ENCODE measurements at places on chromosomes 7 and 10.

GRCh38 chr10:108612485-108612884 is 1310.8 kb downstream of the XPNPEP1 start:
- DNase-seq: no peak

GRCh38 chr7:148256433-148256832 is 334.1 kb upstream of the C7orf33 start:
- no peak for DNase-seq

GRCh38 chr10:103888113-103888841 is 29.7 kb downstream of the STN1 start:
- DNase-seq: no peak

- DNase-seq: no peak
Observed at GRCh38 chr10:99316374-99316773, 12.8 kb upstream of the CNNM1 start.

- no peak for DNase-seq
Observed at GRCh38 chr10:4279655-4280054, 494.6 kb upstream of the KLF6 start.

- DNase-seq: no peak
Observed at GRCh38 chr10:66931340-66931948, 5.6 kb downstream of the LRRTM3 start.

GRCh38 chr10:132619927-132620326 is 82.3 kb downstream of the INPP5A start:
- no peak for DNase-seq

DNA sequence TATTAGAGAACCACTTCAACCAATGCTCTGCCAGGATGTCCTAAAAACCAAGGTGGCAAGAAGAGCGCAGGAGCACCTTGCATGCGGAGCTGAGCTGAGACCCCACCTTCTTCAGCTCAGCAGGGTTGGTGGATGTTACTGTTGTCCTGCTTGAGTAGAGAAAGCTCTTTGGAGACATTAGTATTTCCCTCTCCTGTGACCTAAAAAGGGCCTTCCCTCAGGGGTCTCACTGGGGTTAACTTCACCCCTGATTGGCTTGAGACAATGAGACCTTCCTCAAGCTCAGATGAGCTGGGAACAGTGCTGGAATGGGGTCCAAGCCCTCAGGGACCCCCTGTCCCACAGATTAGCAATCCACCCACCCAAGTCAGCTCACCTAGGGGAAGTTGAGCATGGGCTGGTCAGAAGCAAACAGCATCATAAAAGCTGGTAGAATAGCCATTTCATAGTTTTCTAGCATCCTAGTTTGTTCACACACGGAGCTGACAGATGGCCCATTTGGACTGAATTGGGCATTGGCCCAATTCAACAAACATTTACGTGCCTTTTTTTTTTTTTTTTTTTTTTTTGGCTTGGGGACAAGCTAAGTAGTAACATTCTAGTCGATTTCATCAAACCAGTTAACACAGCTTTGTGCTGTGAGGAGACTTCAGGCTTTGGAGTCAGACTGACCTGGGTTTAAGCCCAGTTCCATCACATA is 100.6 kb upstream of the HABP2 start:
- DNase-seq: no peak

DNA sequence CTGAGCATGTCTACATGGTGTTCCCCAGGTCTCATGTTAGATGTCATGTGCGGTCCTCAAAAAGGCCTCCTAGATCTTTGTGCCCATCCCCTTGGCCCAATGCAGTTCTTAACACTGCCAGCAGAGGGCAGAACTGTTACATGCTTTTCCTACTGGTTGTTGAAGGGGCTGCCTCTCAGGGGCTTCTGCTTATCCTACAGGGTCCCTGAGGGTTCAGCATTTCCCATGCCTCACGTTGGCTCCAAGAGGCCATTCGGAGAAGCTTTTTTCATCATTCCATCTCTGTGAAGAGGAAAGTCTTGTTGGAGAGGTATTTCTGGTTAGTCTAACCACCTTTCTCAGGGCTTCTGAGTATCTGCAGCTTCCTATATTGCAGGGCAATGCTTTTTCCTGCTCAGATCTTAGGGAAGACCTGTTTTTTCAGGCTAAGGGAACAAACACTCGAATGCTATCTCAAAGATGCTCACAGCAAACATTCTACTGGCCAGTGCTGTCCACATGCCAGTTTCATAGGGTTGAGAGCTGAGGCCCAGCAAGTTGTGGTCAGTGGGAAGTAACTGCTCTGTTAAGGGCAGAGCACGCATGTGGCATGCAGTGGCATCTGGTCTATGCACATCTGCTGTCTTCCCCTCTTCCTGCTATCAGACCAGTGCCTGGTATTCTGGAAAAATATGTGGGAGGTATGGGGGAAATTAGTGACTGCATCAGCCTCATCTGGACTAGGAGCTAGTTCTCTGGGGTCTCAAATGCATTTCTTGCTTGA is 31.5 kb downstream of the MBL2 start:
- DNase-seq: no peak

DNA sequence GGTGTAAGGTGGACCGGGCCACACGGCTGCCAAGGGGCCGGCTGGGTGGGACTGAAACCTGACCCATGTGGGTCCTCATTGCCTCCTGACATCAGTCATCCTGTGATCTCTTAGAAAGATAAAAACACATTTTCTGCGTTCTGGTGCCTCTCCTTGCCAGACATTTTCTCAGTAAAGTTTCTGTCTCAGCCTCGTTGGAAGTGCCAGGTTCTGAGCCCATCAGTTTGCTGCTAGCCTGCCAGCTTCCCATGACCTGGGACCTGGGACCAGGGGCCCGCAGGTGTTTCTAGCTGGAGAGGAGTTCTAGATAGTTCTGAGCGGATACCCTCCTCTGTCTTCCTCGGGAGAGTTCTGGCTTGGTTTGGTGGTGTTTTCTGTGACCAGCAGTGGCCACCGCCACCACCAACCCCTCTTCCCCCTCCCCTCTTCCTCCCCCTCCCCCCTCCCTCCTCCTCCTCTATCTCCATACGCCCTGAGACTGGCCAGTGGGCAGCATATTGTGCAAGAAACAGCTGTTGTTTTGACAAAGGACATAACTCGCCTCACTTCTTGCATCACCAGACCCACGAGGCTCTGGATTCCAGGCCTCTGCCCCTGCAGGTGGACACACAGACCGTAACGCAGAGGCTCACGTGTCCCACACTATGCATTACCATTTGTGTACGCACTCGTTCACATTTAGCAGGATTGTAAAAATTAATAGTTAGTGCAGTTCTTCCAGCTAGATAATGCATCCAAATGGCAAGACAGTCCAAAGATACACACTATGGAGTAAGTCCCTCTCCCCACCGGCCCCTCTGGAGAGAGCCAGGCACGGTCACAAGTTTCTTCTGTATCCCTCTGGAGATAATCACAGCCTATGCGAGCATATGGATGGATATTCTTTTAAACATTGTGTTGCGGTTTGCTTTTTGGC is 94.6 kb downstream of the CUX1 start:
- DNase-seq: no peak

DNA sequence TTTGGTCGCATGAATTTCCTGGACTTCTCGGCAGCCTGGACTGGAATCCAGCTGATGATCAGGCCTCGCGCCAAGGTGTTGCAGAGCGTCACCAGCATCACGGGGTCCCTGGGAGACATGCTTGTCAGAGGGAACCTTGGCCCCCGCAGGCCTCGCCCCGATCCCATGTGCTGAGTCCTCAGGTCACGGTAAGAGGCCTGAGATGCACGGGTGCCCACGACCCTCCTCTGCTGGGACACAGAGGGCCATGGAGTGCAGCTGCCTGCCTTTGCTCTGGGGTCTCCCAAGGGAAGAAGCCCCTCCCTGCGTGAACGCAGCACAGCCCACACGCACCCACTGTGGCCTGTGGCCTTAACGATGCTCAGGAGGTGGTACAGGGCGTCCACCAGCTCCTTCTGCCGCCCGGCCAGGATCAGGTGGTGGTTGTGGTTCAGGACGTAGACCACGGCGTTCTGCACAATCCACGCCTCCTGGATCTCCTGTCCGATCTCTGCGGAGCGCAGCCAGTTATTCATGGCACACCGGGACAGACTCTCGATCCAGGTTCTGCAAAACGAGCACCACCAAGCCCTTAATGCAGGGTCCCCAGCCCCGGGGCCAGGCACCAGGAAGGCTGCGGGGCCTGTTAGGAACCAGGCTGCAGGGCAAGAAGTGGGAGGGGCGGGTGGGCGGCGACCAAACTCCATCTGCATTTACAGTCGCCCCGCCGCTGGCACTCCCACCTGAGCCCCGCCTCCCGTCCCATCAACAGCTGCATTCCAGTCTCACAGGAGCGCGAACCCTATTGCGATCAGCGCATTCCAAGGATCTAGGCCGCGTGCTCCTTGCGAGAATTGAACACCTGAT is 29.4 kb downstream of the CFAP46 start:
- no peak for DNase-seq

GRCh38 chr7:1713502-1714484 is 43.7 kb downstream of the ELFN1 start:
- DNase-seq: no peak

DNA sequence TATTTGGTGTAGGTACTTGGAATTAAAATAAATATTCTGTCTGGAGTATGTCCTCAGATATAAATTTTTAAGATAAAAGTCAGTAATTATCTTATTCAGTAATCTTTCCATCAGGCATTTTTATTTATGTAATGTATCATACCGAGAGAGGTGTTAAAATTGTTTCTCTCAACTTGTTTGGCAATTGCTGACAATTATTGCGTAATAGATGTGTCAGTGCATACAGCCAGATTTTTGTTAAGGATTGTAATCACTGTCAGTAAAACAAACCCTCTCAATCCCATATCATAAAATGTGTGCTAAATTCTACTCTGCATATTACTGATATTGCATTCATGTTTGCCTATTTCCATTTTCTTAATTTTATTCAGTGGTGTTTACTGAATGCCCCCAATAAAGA is 69.2 kb downstream of the CNTNAP2 start:
- DNase-seq: no peak

DNA sequence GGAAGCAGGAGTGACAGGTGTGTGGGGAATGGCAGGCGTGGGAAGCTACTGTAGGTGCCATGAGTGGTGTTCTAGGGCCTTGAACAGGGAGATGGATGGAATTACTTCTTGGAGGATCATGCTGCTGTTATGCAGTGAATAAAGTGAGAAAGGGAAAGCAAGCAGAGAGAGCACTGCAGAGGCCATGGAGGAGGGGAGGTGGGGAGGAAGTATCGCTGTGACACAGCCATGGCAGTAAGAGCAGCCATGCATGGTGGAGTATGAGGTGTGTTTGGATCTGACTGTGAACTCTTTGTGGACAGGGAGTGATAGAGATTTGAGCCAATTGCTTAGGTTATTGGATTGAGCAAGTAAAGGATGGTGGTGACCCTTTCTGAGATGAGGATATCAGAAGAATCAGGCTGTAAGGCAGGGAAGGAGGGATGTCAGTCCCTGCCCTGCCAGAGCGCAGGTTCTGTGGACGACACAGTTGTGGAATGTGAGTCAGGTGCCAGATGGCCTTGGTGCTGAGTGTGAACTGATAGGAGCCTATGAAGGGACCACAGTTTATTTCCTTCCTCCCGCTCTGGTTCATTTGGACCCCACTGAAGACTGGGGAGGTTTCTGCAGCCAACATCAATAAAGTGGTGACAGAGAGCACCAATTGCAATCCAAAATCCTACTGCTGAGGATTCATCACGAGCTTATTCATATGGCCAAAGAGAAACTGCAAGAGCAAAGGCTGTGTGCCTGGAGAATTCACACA is 105.5 kb upstream of the TMEM72 start:
- no peak for DNase-seq

DNA sequence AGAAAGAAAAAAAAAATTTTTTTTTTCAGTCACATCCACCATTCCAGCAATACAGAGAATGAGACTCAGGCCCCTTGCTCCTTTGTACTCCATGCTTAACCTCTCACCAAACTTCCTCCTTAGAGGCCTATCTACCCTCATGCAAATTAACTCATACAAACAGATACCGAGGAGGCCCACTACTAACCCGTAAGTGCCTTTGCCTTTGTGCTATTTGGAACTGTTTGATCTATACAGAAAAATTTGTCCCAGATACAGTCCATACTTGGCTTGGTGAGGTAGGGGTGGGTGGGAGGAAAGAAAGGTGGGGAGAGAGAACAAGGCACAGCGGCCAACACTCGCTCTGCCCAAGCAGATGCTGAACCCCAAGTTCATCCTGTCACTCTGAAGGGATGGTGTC is 87.8 kb upstream of the DUSP5 start:
- no peak for DNase-seq

- DNase-seq: no peak
Observed at GRCh38 chr10:51369903-51370302, 295.6 kb downstream of the PRKG1 start.

DNA sequence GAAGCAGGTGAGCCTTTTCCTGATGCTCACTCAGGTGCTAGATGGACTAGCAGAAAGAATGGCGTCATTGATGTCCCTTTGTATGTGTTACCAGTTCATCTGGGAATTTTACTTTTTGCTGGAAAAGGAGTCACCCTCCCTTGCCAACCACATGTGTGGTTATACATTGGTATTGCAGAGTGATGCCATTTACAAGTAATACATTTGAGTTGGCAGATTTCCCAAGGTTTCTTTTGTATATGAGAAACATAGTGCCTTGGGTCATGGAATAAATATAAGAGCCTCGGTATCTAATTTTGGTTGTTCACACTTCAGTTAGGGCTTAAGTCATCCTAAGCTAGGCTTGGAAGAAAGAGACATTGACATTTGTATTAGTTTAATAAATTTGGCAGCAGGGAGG is 10.4 kb upstream of the ATXN7L1 start:
- DNase-seq: no peak

DNA sequence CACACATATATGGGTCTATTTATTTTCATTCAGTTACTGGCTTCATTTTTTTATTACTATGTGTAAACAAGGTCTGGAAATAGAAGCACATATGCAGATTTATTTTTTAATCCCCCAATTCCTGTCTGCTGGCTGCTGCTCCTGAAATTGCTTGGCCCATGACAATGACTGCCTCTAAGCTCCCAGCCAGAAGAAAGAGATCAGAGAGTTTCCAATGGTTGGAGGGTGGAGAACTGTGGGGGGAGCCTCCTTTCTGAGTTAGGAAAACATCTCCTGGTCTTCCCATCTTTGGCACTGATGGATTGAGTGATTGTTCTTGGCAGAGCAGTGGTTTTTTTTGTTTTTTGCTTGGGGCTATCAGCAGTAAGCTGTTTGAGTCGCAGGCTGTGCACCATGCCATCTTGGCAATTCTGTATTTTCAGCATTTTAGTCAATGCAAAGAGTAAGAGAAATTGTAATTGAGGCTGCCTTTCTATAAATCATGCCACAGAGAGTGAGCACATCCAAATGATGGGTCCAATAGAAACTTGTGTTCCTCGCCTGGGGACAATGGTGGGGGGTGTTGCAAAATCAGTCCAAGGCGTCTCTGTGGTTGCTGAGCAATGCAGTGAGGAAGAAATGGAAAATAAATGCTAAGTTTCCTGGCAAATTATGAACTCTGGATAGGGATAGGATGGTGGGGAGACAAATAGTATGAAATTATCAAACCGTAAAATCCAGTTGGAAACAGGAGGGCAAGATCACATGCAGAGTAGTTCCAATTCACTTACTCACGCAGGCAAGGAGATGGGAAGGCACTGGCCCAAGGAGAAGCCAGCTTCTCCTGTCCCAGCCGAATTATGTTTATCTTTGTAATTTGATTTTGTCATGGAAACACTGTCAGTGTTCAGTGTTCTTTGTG is 382.4 kb downstream of the SORCS3 start:
- DNase-seq: no peak

- DNase-seq: no peak
Observed at GRCh38 chr10:45308707-45309106, 6.7 kb downstream of the OR13A1 start.

- DNase-seq: peak; percentile 32
Observed at GRCh38 chr7:74606101-74606908, 51.2 kb upstream of the GTF2I start.

Measured in activated T-helper 9 cell treated with anti-CD3 and anti-CD28 coated beads, Interleukin-2, amount 50 U/mL, for 16 hours (primary cell).